Keratinocyte (primary cell): ENCODE measurements at places on chromosomes 2 and 18.

DNA sequence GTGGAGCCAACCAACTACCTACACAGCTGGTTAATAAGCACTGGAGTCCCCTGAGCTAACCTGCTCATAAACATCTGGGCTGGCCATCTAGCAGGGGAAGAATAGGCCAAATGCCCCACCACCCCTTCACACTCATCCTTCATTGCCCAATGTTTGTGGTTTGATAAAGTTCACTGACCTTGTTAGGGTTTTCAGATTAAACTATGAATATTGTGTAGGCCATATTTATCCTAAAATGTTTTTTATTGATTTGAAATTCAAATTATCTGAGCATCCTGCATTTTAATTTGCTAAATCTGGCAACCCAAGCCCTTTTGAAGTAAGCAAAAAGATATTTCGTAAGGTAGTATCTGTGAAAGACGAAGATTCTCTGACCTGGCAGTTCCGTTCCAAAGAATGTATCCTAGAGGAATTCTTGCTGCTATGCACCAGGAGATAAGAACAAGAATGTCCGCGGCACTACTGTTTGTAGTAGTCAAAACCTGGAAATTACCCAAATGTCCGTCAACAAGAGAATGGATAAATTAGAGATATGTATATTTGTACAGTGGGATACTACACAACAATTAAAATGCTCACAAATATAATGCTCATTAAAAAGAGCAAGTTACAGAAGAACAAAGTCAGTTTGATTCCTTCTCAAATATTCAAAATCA is 5.8 kb upstream of the TLK1 start:
- no peak for DNase-seq

- DNase-seq, result no peak
Measured at GRCh38 chr18:22932885-22933205, 283 bp upstream of the RBBP8 start.

GRCh38 chr2:161912154-161912553 is 161.9 kb downstream of the DPP4 start:
- DNase-seq, result no peak

- DNase-seq, result no peak
Measured at GRCh38 chr18:11074889-11075288, 74.5 kb downstream of the PIEZO2 start.

DNA sequence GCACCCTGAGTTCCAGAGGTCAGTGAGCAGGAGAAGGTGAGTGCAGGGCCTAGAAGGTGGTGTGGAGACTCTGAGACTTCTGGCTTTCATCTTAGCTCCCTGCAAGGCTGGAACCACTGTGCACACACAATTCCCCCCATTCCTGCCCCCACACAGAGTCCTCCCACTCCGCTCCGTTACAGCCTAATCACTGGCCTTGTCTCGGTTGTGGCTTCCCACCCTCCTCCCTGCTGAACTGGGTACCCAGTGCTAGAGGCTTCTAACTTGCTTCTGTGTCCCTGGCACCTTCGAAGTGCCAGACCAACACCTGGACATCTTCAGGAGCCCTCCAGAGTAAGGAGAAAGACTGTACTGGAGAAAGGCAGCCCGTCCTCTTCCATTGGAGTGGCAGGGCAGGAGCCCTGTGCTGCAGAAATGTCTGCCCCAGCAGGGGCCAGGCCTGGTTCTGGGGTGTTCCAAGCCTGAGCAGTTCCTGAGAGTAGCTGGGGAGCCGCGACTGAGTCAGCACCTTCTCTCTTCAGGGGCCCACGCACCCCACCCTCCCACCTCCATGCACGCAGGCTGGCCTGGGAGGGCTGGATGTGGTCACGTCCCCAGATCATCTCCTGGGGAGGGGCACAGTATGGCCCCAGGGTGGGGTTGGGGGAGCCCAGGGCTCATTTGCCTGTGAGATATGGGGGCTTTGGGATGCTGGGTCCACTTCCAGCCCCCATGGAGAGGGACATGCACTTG is 23.4 kb downstream of the CROCC2 start:
- DNase-seq, result no peak

- DNase-seq, result no peak
Measured at GRCh38 chr2:237231593-237231992, 145.9 kb downstream of the COPS8 start.

- no peak for DNase-seq
Measured at GRCh38 chr2:57429831-57430230, 616.8 kb upstream of the VRK2 start.

DNA sequence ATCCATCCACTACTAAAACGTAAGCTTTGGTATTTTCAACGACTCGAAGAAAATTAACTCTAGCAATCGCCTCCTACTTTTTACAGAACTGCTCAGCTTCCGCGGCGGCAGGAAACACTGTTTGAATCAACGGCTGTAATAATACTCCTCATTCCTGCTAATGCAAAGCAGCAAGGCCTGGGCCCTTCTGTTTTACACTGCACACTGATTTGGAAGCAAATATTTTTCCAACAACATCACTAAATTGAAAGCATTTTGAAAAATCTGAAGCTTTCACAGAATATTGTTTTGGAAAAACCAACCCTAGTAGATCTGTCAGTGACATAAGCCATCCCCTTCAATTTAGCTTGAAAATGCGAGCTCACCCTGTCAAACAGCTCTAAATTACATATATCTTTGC is 261.2 kb downstream of the TXNL1 start:
- no peak for DNase-seq

DNA sequence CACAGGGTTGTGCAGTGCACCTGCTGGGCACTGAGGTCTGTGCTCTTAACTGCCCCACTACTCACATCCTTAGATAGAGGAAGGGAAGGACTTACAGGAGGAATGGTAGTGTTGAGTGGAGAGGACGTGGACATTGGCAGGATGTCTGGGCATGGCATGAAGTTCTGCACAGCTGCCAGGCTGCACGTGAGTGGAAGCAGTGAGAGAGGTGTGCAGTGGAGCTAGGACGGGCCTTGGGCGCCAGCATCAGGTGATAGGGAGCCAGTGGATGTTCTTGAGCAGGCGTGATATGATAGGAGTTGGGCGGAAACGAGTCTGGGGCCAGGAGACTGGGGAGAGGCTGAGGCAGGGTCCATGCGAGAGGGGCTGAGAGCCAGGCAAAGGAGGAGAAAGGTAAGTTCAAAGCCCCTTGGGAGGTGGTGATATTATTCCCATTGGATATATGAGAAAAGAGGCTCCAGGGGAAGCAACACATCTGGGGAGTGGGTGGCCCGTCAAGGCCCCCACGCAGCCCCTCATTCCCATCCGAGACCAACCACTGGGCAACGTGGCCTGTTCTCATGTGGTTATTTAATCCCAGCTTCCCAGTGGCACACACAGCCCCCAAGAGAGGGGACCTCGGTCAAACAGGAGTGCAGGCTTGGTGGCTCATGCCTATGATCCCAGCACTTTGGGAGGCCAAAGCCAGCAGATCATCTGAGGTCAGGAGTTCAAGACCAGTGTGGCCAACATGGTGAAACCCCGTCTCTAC is 45.7 kb upstream of the SNED1 start:
- DNase-seq, result no peak

- DNase-seq, result no peak
Measured at GRCh38 chr18:45653090-45653489, 37.8 kb downstream of the SLC14A2 start.

- no peak for DNase-seq
Measured at GRCh38 chr2:227921648-227922047, 50.2 kb downstream of the DAW1 start.

DNA sequence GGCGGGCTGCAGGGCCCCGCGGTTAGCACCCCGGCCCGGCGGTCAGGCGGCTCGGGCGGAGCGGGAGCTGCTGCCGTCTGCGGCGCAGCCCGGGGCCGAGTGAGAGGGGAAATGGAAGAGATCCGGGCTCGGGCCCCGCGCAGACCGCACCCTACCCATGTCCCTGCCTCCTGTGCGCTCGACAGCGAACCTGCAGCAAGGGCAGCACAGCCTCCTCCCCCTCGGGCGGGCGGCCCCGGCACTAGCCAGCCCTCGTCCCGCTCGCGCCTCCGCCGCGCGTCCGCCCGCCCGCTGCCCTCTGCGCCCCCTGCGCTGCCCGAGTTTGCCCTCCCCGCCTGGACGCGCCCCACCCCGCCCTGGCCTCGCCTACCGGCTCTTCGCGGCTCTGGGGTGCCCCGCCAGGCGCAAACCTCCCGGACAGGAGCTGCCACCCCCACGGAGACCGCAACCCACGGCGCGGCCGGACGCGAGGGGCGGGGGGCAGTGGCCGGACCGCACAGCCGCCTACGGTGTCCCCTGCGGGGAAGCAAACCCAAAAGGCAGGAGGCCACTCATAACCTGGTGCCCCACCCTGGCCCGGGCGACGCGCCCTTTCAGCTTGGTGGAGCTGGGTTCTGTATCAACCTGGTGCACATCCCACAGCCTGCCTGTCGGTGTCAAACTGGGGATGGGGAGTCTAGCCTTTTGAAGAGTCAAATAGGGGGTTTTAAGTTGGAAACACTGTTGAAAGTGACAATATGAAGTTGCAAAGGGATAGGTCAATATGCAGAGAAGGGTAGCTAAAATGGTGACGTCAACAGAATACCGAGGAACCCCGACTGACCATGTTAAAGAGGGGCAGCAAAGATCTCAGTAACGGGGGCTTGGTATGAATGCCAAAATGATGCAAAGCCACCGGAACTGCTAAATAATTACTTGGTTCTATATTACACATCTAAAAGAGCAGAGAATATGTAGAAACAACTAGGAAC is at the start of gene IHH:
IHH (minus strand) TSS at position 101 of the 971 bp plus-strand sequence. CDS start 454 bp downstream, outside the sequence.
- no peak for DNase-seq

GRCh38 chr2:200578778-200579177 is 7.0 kb upstream of the AOX1 start:
- DNase-seq, result no peak

GRCh38 chr2:44181648-44182047 is 13.0 kb downstream of the PPM1B start:
- DNase-seq, result no peak
